ENCODE measurements at places on chromosomes 3 and 15.

GRCh38 chr3:127903611-127904375, 11.2 kb upstream of the KBTBD12 start:
- DNase-seq = no peak

GRCh38 chr3:138284079-138284478, 45.6 kb downstream of the NME9 start:
- no peak for DNase-seq

DNA sequence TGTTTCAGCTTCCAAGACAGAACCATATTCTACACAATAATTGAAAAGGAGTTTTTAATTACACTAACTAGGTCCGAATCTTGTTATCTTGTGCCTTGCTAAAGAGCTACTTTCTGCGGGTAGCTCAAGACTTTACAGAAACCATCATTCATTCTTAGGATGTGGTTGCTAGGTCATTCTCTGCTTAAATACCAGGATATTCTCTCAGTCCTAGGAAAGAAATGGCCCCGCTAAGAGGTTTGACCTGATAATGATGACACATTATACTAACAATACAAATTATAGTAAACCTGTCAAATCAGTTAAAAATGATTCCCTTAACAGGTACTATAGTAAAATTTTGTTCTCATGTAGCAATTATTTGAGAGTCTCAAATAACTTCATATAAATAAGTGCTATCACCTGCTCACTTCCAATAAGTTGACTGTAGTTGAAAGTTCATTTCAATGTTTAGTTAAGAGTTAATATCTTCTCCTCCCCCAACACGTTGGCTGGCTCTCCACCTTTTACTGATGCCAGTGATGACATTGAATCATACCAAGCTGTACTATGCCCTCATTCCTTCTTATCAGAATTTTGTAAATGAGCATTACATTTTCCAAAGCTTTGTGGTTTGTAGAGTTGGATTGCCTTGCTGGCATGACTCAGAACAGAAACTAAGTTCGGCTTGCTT, 3.6 kb upstream of the C3orf85 start:
- no peak for DNase-seq

- no peak for DNase-seq
Observed at GRCh38 chr3:12585970-12586369, 29.1 kb downstream of the MKRN2 start.

DNA sequence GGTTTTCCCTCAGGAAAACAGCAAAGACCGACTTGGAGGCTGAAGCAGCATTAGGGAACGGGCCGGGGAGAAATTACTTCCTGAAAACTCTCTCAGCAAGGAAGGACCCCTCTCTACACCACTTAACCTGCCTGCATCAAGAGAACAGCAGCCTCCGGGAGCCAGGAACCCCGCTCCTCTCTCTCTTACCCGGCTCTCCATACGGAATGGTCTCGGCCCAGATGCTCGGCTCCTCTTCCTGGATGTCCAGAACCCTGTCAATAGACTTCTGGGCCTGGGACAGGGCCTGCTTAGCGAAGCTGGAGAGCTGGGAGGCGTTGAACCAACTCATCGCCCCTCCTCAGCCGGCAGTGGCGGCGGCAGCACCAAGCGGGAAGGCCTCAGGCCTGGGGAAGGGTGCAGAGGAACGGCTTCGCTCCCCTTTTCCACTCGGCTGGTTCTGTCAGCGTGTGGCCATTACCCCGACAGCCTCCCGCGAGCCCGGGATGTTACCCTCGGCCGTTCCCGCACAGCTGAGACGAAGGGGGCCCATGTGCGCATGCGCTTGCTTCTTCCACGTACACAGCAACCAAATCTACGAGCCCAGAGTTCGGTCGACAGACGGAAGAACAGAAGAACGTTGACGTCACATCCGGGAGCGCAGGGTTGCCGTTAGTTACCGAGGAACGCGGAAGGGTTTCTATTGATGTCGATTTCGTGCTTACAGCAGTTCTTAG, at the start of gene TMF1:
TSS of gene TMF1 (minus strand) at position 578 of the 716 bp plus-strand sequence. CDS start at position 331, 247 bp downstream.
- DNase-seq = no peak

DNA sequence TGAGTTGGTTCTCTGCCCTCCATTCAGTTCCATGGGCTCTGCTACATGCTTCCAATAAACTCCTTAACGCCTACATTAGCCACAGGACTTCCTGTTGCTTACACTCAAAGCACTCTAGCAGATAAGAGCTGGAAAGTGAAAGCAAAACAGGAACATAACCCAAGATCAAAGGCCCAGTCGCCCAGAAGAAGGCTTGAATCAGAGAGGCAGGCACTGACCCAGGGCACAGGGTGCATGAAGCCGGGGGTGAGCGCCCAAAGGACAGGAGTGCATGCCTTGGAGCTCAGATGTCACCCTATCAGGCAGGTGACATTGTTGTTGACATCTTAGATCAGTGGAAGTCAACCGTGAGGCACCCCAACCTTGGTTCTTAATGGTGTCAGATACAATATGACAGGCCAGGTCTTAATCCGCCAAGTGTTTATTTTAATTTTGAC, 235.1 kb downstream of the UACA start:
- DNase-seq = peak; percentile 92

- no peak for DNase-seq
Observed at GRCh38 chr3:127497676-127498075, 92.9 kb downstream of the TPRA1 start.

- no peak for DNase-seq
Observed at GRCh38 chr3:36060950-36061349, 319.4 kb upstream of the STAC start.

- DNase-seq = no peak
Observed at GRCh38 chr3:11619946-11620652, 23.6 kb downstream of the VGLL4 start.

GRCh38 chr15:40471105-40471807, 472 bp downstream of the CHST14 start:
- no peak for DNase-seq

- no peak for DNase-seq
Observed at GRCh38 chr3:186381424-186382216, 19.6 kb upstream of the DGKG start.

GRCh38 chr3:146128939-146129338, 32.0 kb downstream of the PLOD2 start:
- no peak for DNase-seq

- no peak for DNase-seq
Observed at GRCh38 chr3:180278583-180279188, 241.9 kb upstream of the PEX5L start.

- peak; percentile 2 for DNase-seq
Observed at GRCh38 chr3:79052054-79052681, 715.6 kb downstream of the ROBO1 start.

DNA sequence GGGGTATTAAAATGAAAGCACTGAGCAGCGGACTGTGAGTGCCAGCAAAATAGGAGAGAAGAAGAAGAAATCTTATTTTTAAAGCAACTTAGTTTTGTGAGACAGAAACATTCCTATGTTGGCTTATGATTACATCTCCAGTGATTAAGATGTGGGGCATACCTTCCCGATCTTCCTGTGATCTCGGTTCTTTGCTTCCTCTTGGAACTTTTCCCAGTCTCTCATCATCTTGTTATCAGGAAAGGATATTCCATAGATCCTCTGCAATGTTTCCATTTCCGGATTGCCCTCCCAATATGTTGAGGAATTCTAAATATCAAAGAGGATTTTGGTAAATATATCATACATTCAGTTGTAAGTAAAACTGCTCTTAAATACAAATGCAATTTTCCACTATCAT, 22.2 kb downstream of the TARS3 start:
- no peak for DNase-seq

- no peak for DNase-seq
Observed at GRCh38 chr15:42145546-42146455, 10.6 kb downstream of the PLA2G4F start.

DNA sequence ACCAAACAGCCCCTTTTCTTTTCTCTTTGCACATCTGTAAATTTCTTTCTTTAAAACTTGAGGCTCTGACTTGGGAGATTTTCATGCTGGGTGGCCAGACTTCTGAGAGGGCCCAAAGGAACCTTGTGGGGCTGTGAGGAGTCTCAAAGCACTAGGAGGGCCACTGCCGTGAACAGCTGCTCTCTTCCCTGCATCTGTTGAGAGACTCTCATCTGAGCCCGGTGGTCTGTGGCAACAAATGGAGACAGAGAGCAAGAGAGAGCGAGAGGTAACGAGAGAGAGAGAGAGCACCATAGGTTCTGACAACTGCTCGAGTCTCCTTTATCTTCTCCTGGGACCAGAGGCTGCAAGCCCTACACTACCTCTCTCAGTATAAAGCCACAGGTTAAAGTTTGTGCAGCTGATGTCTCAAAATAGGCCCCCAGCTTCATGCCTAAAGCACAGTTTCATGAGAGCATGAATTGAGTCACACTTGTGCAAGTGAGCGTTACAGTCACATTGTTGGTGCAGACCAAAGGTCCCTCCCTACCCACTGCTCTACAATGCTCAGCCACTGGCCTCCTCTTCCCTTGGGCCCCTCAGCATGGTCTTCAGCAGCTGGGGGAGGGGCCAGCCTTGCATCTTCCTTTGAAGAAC, 60.7 kb downstream of the ZNF621 start:
- DNase-seq = no peak

DNA sequence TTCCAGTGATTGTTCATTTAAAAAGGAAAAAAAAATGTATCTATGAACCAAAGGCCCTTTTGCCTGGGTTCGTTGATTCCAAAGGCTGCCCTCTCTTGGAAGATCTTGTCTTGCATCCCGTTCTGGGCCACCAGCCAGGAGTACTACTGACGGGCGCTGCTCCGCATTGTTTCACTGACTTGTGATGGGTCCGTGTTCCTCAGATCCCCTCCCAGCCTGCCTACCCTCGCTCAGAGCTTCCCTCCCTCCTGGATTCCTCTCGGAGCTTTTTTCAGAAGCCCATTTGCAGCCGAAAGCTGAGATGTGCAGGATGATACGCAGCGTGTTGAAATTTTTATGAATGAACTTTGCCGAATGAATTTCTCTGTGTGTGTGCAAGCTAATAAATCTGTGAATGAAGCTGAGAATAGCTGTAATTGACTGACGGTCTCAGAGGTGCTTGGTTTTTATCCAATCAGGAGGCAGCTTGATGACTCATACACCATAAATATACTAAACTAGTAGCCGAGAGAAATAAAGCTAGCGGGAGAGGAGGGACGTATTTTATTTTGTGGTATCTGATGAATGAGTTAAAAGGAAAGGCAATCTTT, at the start of gene SHC4:
TSS of gene SHC4 (minus strand) at position 396 of the 590 bp plus-strand sequence. CDS start 904 bp downstream, outside the sequence.
- peak; percentile 25 for DNase-seq

DNA sequence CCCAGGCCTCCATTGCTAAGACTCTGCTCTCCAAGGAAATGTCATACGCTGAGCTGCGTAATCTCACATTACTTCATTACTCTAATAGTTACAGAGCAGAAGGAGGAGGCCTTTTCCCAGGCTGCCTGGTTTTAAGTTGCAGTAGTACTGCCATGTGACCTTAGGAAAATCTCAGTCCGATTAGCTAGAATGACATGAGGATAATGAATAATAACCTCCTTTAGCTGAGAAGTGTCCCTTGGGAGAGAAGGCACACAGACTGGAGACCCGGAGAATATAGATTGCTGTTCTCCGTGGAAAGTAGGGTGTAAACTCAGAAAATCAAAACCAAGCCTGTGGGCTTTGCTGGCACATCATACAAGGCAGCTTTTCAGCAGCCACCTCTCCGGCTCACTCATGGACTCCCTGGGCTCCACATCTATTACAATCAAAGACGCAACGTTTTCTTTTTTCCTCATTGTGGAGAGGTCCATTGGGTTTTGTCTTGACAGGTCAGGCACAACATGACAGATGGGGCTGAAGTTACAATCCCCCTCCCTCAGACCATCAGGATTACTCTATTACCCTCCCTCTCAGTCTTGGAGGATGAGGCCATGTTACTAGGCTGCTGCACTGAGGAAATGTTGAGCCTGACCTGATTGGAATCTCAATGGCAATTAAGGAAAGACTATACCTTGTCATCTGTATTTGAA, 134.8 kb upstream of the MB21D2 start:
- DNase-seq = no peak

- DNase-seq = no peak
Observed at GRCh38 chr3:172698631-172699030, 12.2 kb downstream of the NCEH1 start.

- no peak for DNase-seq
Observed at GRCh38 chr15:48569591-48570302, 75.8 kb downstream of the FBN1 start.

- no peak for DNase-seq
Observed at GRCh38 chr3:113873293-113873692, 34.7 kb downstream of the GRAMD1C start.

DNA sequence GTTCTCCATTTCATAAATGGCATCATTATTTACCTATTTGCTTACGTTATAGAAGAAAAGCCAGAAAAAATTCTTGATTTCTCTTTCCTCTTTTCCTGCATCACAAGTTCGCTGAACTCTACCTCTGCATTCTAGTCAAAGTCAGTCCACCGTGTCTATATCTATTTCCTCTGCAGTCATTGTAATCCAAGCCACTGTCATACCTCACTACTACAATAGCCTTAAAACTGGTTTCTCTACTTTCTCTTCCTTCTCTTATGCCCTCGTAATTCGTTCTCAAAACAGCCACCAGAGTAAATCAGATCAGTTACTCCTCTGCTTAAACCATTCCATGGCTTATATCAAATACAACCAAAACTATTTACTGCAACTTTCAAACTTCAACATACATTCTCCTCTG, 13.4 kb upstream of the FAM81A start:
- DNase-seq = no peak

DNA sequence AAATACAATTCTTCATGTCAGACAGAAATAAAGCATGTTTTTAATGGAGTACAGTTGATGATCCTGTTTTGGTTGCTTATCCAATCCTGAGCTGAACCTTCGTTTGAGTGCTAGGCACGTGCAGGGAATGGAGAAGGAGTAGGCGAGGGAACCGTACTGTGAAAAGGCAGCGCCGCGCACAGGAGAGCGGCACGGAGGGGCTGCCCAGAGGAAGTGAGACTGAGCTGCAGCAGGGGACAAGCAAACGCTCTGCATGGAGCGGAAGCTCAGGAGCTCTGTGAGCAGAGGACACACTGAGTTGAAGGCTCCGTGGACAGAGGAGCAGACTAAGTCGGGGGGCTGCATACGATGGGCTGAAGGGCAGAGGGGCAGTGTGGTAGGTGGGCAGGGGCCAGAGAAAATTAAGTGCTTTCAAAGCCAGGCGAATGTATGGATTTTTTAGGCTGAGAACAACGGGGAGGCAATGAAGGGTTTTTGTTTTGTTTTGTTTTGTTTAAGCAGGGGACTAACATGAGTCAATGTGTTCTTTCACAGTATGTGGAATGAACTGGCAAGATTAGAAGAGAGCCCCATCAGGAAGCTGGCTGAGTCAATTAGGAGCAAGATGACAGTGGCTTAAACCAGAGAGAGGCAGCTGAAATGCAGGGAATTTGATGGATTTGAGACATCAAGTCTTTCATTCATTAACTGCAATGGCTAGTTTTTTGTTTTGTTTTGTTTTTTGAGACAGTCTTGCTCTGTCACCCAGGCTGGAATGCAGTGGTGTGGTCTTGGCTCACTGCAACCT, 23.8 kb upstream of the TM2D3 start:
- no peak for DNase-seq

DNA sequence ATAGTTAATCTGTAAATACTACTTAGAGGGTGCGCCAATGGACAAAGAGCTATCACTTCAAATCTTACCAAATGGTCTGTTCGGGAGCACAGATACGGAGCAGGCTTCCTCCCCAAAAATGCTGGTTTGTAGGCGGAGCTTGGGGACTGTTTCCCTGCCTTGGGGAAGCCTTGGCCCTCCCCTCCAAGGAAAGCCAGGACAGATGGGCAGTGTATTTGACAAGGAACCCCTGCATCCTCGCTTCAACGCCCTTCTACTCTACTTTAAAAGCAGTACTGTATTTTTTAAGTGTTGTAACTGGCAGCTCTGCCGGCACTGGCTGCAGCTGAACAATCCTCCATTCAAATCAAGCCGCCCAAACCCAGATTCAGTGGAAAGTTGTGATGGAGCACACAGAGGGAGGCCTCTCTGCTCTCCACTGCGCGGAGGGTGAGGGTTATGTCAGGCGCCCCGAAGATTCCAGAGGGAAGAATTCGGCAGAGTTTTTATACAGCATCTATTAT, 83.1 kb upstream of the FNDC3B start:
- DNase-seq = no peak

All from Kasumi-1 (cell line).